Subcutaneous preadipocyte (primary cell): ENCODE measurements at places on chromosomes 16 and 17. TPM values are rescaled to one million over a fixed set of nuclear protein-coding genes. Genes with fewer than 3 reads are reported as not detected.

Gene DNAH3
- under 0.01 TPM in 1 of 2 replicates, not detected in the other for total RNA-seq

Gene MYH8
- not detected in 2 replicates for total RNA-seq

Gene FAM222B
- 3.7 and 5.7 TPM in 2 replicates for total RNA-seq

Gene SLFN14
- not detected in 2 replicates for total RNA-seq

Gene CTRB2
- total RNA-seq: not detected in 2 replicates

Gene LCAT
- total RNA-seq: 5.1 and 11.1 TPM in 2 replicates

Gene YBX2
- not detected in 2 replicates for total RNA-seq

Gene KRTAP1-5
- 1.1 and 1.6 TPM in 2 replicates for total RNA-seq

Gene NECAB2
- under 0.01 TPM in 1 of 2 replicates, not detected in the other for total RNA-seq

Gene SYNGR3
- 0.73 and 1.4 TPM in 2 replicates for total RNA-seq

Gene SPATA22
- total RNA-seq: 0.78 and 1.1 TPM in 2 replicates

Gene OR1F1
- not detected in 2 replicates for total RNA-seq

Gene FBXO39
- total RNA-seq: under 0.01 TPM in 1 of 2 replicates, not detected in the other

Gene CDC27
- total RNA-seq: 91.1 and 114 TPM in 2 replicates

Gene SLC13A2
- not detected in 2 replicates for total RNA-seq

Gene CA4
- not detected in 2 replicates for total RNA-seq

Gene SALL1
- total RNA-seq: 1.1 and 1.8 TPM in 2 replicates

Gene OR3A2
- total RNA-seq: 0.73 and 0.98 TPM in 2 replicates

Gene GCSH
- total RNA-seq: 22.3 and 25.0 TPM in 2 replicates

Gene PRSS8
- not detected in 2 replicates for total RNA-seq

Gene ESRP2
- under 0.01 TPM in 1 of 2 replicates, not detected in the other for total RNA-seq

Gene HID1
- total RNA-seq: not detected in 2 replicates

Gene SDF2
- 24.2 and 37.1 TPM in 2 replicates for total RNA-seq

Gene KARS1
- 158 and 161 TPM in 2 replicates for total RNA-seq

Gene P2RX5
- total RNA-seq: 0.37 and 1.2 TPM in 2 replicates

Gene SEPTIN12
- not detected in 2 replicates for total RNA-seq

Gene CACNG5
- not detected in 2 replicates for total RNA-seq
